GM04504 (cell line): ENCODE measurements at places on chromosomes 2 and 18.

DNA sequence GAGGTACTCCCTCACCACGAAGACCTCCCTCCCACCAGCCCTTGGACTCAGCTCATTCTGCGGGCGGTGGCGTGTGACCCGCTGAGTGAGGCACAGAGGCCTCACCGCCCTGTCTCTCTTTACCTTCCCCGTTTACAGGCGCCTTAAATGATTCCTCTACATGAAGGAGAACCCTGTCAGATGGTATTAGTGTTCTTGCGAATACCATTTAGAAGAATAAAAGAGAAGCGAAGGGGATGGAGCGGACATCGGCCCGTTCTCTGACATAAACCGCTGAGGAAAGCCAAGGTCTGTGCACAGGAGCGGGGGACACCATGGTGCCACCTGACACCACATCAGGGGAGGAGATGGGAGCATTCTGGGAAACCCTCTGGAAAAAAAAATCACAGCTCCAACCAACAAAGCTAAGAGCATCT is 179.8 kb downstream of the HDAC4 start:
- no peak for DNase-seq

DNA sequence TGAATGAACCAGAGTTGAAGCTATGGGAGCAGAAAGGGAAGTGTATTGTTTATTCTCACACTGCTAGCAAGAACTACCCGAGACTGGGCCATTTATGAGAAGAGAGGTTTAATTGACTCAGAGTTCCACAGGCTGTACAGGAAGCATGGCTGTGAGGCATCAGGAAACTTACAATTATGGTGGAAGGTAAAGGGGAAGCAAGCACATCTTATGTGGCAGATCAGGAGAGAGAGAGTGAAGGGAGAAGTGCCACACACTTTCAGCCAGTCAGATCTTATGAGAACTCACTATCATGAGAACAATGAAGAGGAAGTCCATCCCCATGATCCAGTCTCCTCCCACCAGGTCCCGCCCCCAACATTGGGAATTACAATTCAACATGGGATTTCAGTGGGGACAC is 383.2 kb upstream of the SLC14A2 start:
- DNase-seq = no peak

- DNase-seq = no peak
These were observed 365 bp downstream of the NDUFB3 start for GRCh38 chr2:201072201-201072530.

GRCh38 chr18:21272016-21272579 is 30.1 kb downstream of the GREB1L start:
- no peak for DNase-seq

DNA sequence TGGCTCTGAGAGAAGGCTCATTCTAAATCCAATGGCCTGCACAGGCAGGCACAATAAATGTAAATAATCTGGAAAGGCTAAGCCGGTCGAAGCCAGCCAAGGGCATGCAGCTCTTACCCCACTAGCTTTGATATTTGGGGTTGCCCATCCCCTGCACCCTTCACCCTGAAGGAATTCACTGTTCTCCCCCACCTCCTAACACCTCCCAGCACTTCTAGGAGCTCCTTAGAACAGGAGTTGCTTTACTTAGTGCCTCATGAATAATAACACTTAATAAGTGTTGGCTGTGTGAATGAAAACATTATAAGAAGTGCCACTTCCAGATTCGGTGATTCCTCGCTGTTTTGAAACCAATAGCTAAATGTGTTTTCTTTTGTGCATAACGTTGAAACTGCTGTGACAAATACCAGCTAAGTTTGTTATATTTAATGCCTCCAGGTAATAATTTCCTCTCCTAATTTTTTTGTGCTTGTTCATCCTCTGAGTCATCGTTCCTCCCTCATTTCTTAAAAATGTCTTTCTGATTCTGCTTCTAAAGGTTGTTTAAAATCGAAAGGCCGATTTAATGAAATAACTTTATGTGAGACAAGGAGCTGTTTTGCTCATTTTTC is 458.8 kb downstream of the METTL4 start:
- DNase-seq = no peak

DNA sequence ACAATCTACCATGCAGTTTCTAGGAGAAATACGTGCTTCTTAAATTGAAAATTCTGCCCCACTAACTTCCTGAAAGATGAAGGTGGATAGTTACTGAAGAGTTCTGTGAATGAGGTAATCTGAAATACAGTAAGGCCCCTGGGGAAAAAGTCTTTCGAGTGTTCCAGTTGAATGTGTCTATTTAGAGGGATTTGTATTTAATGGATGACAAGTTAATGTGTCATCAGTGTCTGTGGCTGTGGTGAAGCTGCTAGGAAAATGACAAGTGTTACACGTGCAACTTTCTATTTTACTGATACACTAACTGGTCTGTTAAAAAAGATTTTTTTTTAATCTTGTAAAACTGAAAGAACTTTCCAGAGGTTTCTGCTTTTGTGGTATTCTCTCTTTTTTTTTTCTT is 384.6 kb downstream of the STK39 start:
- DNase-seq = no peak

GRCh38 chr2:7527165-7527722 is 610.0 kb downstream of the RNF144A start:
- no peak for DNase-seq

GRCh38 chr18:78673516-78674321 is 305.9 kb upstream of the SALL3 start:
- no peak for DNase-seq

DNA sequence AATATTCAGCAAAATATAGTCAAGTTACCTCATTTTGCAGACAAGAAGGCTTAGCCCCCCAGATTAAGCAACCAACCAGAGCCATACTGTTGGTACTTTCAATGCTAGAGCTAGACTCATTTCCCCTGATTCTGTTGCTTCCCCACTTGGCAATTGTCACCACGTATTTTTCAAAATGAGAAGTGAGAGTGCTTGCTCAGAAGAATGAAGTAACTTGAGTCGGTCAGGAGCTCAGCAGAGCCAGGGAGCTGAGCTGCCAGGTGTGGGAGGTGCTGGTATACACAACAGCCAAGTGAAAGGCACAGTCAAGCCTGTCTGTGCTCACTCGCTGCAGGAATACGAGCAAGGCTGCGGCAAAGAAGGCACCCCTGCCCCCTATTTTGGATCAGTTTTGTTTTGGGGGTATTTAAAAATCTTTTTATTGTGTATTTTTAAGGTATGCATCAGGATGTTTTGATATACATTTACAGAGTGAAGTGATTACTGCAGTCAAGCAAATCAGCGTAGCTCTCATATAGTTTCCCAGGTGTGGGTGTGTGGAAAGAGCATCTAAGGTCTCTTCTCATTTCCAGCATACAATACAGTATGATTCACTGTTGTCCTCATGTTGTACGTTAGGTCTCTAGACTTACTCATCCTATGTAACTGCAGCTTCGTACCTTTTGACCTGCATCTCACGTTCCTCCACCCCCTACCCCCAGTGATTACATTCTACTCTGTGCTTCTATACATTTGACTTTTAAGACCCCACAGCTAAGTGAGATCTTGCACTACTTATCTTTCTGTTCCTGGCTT is 62.4 kb downstream of the MRPS9 start:
- DNase-seq = no peak

DNA sequence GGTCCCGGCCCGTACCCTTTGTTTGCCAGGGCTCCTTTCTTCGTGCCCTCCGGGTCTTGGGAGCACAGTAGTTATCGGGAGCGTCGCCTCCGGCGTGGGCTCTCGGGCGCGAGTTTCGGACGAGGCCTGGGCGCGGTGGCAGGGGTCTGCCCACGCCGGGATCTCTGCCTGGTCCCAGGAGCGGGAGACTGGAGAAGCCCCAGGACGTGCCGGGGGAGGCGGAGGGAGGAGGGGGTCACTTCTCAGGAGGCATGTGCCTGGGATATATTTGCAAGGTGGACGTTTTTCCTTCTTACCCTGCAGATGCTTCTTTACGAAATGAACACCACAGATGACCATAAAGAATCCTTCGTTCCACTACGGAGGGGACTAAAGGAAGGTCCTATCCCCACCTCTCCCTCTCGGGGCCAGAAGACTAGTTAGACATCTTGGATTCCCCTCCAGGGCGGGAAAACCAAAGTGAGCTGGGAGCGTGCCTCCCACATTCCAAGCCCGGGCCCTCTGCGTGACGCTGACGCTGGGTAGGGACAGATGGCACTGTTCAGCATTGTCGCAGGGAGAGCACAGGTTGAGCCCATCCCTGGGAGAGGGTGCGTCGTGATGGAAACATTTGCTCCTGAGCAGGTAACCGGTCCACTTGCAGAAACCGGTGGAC is 483 bp upstream of the FHL2 start:
- no peak for DNase-seq

DNA sequence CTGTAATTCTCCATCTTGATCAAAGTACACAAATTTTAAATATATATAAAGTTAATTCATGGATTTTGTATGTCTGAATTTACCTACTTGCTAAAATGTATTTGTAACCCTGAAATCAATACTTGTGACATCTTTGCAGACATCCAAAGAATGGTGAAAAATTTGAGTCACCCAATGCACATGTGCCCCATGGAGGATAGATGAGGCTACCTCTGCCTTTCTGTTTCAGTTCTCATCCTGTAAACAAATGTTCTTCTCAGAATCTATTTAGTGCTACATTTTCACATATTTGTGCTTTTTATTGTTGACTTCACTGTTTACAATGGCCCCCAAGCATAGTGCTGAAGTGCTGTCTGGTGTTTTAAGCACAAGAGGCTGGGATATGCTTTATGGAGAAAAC is 171.5 kb downstream of the LRATD1 start:
- DNase-seq = no peak

DNA sequence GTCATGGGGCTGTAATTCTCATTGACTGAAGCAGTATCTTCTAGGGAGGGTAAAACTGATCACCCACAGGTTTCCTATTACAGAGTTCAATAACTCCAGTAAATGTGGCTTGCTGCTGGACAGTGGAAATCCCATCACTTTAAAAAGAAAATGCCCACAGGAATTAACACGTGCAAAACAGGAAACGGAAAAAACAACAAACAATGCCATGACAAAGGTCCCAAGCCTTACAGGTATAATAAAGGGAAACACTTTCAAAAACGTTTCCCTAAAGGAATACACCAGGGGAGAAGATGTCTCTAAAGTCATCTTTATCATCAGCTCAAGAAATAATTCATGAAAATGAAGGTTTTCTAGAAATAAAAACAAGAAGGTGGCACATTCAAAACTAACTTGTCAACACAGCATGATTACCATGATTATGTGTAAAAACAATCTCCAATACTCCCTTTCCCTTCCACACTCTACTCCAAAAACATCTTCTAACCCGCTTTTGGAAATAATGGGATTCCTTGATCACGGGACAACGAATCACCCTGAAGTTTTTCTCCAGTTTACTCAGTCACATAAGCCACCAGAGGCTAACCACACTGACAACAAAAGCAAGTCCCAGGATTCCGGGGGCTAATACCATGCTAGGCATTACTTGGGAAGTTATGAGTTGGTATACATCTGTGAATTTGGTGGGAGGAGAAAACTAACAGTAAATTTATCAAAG is 167.9 kb downstream of the TCF4 start:
- DNase-seq = no peak

GRCh38 chr2:196284866-196285557 is 113.6 kb upstream of the STK17B start:
- DNase-seq = no peak

DNA sequence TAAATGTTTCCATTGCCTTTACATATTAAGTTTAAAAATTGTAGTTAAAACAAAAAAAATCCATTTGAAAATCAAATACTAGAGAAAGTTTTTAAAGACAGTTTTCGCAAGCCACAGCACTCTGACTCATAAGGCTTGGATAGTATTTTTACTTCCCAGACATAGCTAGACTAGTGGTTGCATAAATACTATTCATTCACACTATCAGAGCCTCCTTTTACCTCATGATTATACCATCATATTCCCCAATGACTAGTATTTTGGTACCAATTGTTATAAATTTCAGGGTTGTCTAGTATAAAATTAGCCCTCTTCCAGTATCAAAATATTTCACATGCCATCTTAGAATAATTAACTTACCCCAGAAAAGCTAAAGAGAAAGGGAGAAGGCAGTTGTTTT is 393.5 kb downstream of the ERBB4 start:
- DNase-seq = no peak

- no peak for DNase-seq
These were observed 834.5 kb upstream of the ID2 start for GRCh38 chr2:7847321-7847720.

DNA sequence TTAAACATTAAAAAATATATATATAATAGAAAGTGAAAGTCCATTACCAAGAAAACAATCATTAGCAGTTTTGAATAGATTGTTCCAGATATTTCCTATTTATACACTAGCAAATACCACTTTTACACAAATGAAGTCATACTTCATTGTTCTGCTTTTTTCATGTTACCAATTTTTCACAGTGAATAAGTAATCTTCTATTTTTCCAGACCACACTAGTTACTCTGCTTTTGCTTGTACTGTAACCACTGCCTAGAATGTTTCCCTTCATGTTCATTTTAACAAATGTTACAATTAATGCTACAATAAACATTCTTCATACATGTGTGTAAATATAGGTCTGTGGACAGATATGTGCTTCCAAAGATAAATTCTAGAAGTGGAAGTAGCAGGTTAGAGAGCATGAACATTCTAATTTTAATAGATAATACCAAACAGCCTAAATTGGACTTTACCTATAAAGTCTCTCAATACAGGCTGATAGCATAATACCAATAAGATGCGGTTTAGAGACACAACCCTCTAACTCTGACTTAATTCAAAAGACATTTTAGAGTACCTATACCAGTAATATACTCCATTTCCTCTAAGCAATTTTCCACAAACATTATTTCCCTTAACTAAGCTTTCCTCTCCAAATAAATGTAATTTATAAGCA is 17.0 kb downstream of the ITSN2 start:
- no peak for DNase-seq

DNA sequence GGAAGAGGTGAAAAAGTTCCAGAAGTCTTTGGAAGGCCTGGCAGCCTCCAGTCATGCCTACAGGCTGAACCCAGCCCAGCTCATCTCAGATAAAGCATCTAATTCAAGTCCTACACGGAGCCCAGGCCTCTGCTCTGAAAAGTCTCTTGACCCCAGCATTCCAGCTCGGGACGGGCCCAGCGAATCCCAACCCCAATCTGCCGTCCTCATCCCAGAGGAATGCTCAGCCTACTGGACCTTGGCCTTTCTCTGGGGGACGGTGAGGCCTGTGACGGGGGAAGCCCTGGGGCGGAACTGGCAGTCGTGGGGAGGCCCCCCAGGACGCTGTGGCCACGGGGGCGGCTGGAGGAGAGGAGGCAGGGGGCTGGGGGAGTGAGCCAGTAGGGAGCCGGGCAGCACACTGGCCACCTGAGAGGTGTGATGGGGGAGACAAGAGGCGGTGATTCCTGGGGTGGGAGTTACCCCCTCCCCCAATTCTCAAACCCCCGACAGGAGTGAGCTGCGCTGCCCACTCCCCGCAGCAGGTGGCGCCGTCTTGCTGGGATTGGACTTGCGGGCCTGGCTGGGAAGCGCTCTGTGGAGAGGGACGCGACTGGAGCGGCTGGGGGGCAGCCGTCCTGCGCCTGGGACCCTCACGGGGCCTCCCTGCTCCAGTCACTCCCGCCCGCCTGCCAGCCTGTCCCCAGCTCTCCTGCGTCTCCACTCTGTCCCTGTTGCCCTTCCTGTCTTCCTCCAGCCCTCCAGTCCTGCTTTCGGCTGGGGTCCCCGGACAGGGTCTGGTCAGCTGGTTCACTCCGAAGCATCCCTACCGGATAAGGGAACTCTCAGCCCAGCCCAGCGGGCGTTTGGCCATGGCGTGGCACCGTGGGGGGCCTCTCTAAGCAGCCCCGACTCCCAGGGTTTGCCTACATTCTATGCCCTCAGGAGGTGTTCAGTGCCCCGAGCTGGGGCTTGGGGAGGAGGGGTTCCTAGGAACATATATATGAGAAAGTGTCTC is 182.6 kb upstream of the HAAO start:
- DNase-seq = no peak
